ENCODE measurements at places on chromosomes 11 and 22. TPM values are rescaled to one million over a fixed set of nuclear protein-coding genes. Genes with fewer than 3 reads are reported as not detected.

- no peak for DNase-seq
Observed at GRCh38 chr22:24437741-24438328, 10.4 kb downstream of the ADORA2A start.

Gene APOBEC3H
- polyA plus RNA-seq: 0.30 TPM

Gene NARS2
- polyA plus RNA-seq: 53.2 TPM

- no peak for DNase-seq
Observed at GRCh38 chr22:47188261-47189055, 426.0 kb downstream of the TBC1D22A start.

- DNase-seq: no peak
Observed at GRCh38 chr22:42922374-42923191, 65.5 kb upstream of the ARFGAP3 start.

Gene DEUP1
- polyA plus RNA-seq: 1.2 TPM

DNA sequence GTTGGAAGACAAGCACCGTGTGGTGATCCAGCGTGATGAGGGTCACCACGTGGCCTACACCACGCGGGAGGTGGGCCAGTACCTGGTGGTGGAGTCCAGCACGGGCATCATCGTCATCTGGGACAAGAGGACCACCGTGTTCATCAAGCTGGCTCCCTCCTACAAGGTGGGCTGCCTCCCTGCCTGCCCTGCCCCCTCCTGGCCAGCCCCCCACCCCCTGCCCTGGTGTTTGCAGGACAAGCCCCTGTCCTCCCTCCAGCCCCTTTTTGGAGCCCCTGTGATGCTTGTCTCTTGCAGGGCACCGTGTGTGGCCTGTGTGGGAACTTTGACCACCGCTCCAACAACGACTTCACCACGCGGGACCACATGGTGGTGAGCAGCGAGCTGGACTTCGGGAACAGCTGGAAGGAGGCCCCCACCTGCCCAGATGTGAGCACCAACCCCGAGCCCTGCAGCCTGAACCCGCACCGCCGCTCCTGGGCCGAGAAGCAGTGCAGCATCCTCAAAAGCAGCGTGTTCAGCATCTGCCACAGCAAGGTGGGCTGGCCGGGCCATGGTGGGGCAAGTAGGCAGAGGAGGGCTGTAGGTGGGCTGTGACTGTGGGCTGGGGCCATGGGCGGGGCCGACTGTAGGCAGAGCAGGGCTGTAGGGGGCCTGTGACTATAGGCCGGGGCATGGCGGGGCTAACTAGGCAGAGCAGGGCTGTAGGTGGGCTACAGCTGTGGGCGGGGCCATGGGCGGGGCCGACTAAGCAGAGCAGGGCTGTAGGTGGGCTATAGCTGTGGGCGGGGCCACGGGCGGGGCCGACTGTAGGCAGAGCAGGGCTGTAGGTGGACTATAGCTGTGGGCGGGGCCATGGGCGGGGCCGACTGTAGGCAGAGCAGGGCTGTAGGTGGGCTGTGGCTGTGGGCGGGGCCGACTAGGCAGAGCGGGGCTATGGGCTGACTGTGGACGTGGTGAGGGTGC lies 13.6 kb downstream of the MUC2 start:
- no peak for DNase-seq

DNA sequence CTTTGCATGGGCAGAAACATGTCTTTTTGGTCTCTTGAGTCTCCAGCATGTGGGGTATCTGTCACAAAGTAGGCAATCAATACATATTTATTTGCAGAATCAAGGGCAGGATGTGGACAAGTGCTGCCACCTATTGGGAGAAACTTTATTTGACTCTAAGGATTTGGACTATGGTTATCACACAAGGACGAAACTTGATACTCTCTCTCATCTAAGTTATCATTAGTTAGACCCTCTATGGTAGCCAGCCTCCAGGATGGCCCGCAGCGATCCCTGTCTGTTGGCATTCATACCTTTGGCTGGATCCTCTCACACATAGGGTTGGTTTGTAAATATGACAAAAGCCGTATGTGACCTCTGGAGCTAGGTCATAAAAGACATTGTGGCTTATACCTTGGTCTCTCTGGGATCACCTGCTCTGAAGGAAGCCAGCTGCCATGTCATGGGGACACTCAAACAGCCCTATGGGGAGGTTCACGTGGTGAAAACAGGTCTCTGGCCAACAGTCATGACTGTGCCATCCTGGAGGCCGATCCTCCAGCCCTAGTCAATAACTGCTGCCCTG lies 1.1 kb upstream of the FBXO7 start:
- no peak for DNase-seq

- no peak for DNase-seq
Observed at GRCh38 chr22:44382116-44383038, 69.6 kb upstream of the SHISAL1 start.
